Sigmoid colon (tissue), 7 donors: ENCODE measurements at places on chromosomes 2 and 18. TPM values are rescaled to one million over a fixed set of nuclear protein-coding genes. Genes with fewer than 3 reads are reported as not detected.

Gene LRATD1
- 40.6 TPM for polyA plus RNA-seq

Gene TNFAIP6
- polyA plus RNA-seq: 4.2 TPM

Gene TP53I3
- polyA plus RNA-seq: 88.3 TPM

Gene CABLES1
- polyA plus RNA-seq: 5.1 TPM

Gene OSR1
- 0.69 TPM for polyA plus RNA-seq

DNA sequence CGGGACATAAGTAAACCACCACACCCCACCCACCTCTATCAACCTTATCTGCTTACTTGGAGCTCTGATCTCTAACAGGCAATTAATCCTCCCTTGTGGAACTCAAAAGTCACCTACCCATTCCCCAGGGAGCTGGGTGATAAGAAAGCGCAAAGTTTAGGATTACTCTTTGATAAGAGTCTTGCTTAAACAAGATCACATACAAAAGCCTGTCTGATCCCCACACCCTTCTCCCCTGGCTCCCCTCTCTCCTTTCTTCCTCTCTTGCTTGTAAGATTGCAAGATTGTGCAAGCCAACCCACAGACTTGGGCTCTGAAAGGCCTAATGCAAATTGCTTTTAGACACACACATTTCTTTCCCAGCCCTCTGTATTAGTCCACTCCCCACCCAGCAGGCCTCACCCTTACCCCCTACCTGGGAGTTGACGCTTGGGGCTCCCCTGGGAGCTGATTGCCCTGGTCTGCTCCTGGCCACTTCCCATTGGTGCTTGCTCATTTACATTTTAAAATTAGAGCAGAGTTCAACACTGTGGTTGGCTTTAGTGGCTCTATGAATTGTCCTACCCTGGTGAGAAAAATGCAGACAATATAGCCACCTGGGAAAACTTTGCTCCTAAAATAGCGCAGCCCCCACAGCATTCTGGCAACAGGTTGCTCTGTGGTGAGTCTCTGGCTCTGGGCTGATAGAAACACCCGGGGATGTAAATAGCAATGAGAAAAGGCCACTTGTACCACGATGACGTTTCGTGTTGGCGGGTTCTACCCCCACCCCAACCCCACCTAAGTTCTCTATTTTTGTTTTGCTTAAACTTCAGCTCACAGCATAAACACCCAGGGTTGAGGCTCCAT lies 92.8 kb upstream of the MSH2 start:
- peak overlapping the region; percentile 55 for H3K27ac ChIP-seq
- no peak for DNase-seq
- no peaks in the 10 kb centered on the region for H3K36me3 ChIP-seq
- no peak overlapping the region for H3K4me3 ChIP-seq

GRCh38 chr2:233841183-233841582 lies 13.2 kb downstream of the HJURP start:
- no peak for DNase-seq
- no peak overlapping the region for H3K4me3 ChIP-seq
- H3K36me3 ChIP-seq: no peaks in the 10 kb centered on the region
- H3K27ac ChIP-seq: no peak overlapping the region

GRCh38 chr2:48277153-48277552 lies 252.8 kb upstream of the STON1 start:
- H3K4me3 ChIP-seq: no peak overlapping the region
- H3K27ac ChIP-seq: no peak overlapping the region
- H3K4me1 ChIP-seq: no peaks in the 10 kb centered on the region
- H3K27me3 ChIP-seq: no peaks in the 10 kb centered on the region
- H3K36me3 ChIP-seq: no peaks in the 10 kb centered on the region
- no peak for DNase-seq

GRCh38 chr2:229703909-229704630 lies 10.3 kb downstream of the DNER start:
- no peaks in the 10 kb centered on the region for H3K36me3 ChIP-seq
- no peak overlapping the region for H3K4me3 ChIP-seq
- no peaks in the 10 kb centered on the region for H3K4me1 ChIP-seq
- DNase-seq: no peak
- H3K27ac ChIP-seq: no peak overlapping the region

DNA sequence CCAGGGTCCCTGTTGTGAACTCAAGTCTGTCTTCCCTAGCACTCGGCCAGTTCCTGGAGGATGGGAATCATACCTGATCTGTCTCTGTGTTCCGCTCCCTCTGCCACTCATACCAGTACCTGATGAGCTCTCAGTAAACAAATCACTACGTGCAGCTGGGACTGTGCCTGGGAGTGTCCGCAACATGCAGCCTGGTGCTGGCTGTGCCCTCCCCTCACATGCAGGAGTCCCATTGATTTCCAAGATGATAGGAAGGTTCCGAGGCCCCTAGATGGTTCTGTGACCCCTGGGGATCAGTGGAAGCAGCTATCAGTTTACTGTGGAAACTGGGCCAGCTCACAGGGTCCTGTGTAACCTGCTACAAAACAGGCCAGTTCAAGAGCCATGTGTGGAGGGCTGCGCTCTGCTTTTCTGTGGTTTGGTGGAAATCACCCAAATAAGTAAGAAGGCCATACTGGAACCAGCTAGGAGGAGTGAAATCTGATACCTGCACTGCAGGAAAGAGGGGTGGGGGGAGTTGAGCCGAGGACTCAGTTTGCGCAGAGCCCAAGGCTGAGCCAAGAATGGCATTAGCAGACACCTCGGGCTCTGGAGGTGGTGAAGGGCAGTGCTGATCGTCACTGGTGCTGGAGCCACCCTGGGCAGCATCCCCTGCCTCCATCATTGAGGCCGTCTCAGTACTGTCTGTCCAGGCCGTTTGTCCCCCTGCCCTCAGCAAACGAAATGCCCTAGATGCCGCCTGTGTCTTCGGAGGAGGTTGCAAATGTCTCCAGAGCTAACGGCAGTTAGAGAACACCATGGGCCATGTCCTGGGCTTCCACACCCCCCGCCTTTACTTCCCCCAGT lies 93.3 kb downstream of the KLHL29 start:
- H3K4me3 ChIP-seq: no peak overlapping the region
- no peaks in the 10 kb centered on the region for H3K36me3 ChIP-seq
- peak; percentile 54 for DNase-seq
- H3K4me1 ChIP-seq: peaks cover 22% of the 10 kb centered on the region
- no peak overlapping the region for H3K27ac ChIP-seq
